OCI-M1 (cell line): ENCODE measurements at places on chromosomes 1 and 21.

DNA sequence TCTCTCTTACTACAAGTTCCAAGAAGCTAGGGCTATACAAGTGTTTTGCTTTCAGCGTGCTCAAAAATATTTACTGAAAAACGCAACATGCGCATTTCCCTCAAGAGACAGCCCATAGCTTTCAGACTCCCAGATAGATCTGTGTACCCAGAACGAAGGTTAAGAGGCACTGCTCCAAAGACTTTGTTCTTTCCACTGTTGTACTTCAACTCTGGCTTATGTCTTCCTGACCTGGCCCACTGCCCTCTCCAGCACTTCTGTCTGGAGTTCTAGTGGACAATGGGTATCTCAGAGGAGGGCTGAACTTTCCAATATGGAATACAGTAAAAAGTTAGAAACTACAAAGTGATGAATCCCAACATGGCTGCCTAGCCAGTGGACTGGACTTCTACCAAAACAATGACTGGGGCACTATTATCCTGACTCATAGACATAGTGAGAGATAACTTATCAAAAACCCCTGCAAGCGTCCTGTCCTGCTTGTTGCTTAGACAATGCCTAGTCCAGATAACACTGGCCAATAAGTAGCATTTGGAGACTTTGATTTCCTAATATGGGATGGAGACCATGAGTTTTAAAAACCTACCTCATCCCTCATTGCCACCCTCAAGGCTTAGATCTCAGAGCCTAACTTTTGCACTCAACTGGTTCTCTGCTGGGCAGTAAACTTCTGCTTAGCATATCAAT, 8.8 kb upstream of the ADAR start:
- peak; percentile 85 for DNase-seq

DNA sequence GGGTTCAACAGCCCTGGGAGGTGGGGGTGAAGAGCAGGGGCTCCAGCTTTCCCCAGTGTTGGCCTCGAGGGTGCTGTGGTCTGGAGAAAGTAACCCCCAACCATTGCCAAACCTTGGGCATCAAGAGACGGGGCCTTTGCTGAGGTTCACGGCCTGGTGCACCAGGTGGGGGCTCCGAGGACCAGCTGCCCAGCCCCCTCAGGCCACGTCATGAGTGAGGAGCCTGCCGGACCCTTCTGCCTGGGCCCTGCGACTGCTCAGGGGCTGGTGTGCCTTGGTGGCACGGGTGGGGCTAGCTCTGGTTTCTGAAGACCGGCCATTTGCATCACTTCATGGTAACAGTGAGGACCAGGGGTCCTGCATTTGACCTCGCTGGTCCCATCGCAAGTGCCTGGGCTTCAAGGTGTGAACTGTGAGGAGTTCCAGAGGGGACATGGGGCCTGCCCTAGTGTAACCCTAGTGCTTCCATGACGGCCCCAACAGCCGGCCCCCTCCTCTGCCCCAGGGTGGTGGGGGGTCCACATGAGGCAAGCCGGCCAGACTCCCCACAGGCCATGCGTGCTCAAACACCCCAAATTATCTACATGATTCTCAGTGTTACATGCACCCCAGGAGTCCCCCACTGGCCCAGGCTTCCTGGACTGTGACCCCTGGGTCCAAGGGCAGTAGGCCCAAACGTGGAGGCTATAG, 13.5 kb downstream of the MORN1 start:
- no peak for DNase-seq

GRCh38 chr1:16631248-16632043, 18.1 kb upstream of the NBPF1 start:
- DNase-seq, result no peak

DNA sequence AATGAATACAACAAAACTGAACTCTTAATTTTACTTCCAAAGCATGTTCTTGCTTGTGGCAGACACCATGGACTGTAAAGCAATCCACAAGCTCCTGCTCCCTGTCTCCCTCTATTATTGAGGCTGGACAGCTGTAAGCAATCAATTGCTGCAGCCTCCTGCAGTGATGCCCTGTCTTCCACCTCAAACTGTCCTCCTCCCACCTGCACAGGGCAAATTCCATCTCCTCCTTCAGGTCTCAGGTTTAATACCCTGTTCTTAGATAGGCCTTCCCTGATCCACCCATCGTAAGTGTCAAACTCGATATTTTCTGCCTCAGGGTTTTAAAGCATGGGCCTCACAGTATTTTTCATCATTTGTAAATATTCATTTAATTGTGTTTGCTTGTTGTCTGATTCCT, 81.8 kb downstream of the LYST start:
- no peak for DNase-seq

DNA sequence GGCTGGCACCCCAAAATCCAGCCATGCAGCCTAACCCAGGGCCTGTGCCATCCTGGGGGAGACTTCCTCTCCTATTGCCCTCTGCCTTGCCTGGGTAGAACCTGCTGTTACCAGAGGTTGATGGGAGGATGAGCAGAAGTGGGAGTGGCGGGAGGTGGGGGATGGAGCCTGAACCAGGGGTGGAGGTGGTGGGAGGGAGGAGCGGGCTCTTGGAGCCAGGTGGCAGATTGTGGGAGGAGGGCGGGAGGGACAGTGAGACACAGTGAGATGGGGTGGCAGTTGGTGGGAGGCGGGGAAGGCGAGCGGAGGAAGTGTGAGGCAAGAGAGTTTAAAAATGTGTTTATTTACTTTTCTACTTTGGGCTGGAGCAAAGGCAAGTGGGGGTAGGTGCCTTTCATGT, 87.3 kb downstream of the KCNJ6 start:
- no peak for DNase-seq

GRCh38 chr21:32181457-32181856, 97.4 kb downstream of the MIS18A start:
- DNase-seq, result peak; percentile 26

DNA sequence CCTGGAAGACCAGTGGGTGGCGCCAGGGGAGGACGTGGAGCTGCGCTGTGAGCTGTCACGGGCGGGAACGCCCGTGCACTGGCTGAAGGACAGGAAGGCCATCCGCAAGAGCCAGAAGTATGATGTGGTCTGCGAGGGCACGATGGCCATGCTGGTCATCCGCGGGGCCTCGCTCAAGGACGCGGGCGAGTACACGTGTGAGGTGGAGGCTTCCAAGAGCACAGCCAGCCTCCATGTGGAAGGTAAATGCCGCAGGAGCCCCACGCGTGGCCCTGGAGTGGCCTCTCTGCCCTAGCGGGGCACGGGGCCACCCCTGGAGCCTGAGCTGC, 75.2 kb downstream of the OBSCN start:
- no peak for DNase-seq

- no peak for DNase-seq
Measured at GRCh38 chr1:168427051-168427450, 116.7 kb downstream of the XCL2 start.

- DNase-seq, result no peak
Measured at GRCh38 chr1:157844089-157844830, 2.7 kb upstream of the CD5L start.

DNA sequence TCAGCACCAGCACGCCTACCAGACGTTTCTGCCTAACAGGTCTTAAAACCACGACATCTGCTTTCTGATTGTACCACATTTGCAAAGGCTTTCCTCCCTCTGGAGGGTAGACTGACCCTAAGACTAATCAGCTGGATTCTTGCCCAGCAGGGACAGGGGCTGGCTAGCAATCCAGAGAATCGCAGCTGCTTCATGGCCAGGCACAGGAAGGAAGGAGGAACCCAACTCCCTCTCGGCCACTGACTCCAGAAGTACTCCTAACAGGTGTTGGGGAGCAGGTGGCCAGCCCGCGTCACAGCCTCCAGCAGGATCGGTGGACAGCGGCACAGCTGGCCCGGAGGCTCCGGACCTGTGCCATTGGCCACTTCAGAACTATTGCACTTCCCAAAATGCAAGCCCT, 180.8 kb downstream of the NPHP4 start:
- no peak for DNase-seq

DNA sequence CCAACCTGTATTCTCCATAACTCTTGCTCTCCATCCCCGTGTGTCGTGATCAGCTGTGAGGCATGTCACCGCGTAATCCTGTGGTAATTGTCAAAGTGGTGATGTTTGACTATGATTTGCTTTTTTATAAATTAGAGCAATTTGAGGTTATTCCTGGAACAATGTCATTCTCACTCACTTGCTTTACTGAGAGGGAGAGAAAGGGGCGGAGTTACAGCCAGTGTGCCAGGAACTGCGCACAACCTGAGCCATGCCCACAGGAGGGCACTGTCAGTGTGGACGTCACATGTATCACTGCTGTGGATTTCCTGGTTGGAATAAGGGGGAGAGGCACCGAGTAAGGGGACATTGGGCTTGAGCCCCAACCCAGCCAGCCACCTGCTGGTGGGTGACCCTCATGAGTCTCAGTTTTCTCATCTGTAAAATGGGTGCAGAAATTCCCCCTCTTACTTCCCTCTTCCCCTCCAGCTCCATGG, 6.9 kb downstream of the ADGRB2 start:
- DNase-seq, result no peak

DNA sequence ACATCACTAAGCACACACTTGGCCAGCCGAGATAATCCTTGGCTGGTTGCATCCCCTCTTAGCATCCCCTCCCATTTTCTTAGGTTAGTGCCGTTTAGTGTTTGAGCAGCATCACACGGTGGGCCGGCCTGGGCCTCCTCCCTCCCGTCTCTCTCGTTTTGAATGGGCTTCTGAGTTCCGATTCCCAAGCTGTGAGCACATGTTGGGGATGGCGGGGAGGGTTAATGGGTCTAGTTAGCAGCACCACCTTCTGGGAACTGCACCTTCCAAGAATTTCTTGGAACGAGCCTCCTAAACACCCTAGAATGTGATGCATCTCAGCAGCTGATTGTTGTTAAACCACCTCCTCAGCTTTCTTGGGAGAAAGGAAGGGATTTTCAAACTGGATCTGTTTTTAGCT, 73.3 kb downstream of the CNIH3 start:
- DNase-seq, result no peak

DNA sequence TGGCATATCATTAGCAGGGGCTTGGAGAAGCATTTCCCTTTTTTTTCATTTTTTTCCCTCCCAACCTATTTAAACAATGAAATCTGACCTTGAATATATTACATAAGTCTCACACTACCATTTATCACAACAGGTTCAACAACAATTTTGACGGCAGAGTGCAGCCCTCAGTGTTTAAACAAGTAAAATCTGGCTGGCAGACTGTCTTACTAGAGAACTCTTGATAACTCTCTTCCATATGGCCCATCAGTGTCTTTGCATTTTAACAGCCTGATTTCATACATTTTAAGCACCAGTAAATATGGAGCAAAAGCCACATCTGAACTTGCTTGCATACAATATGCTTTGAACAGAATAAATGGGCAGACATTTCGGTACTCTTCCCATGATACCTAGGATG, 213.0 kb downstream of the KCTD3 start:
- DNase-seq, result no peak

DNA sequence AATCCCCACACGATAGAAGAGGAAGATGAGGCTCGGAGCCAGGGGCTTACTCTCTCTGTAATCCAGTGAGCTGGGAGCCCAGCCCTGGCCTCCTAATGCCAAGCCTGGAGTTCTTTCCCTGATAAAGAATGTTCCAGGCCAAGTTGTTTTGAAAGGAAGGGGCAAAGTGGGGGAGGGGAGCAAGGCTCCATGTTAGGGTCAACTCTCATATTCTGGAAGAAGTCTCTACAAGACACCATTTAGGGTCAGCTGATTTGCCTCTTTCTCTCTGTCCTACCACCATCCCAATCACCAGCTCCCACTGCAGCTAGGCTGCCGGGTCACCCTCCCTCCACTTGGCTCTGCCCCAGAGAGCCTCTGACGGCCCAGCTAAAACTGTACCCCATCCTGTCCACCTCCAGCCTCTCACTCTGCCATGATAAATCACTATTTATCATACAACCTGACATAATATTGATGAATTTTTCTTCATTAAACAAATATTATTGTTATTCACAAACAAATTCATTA, 95.0 kb downstream of the GLIS1 start:
- DNase-seq, result no peak

DNA sequence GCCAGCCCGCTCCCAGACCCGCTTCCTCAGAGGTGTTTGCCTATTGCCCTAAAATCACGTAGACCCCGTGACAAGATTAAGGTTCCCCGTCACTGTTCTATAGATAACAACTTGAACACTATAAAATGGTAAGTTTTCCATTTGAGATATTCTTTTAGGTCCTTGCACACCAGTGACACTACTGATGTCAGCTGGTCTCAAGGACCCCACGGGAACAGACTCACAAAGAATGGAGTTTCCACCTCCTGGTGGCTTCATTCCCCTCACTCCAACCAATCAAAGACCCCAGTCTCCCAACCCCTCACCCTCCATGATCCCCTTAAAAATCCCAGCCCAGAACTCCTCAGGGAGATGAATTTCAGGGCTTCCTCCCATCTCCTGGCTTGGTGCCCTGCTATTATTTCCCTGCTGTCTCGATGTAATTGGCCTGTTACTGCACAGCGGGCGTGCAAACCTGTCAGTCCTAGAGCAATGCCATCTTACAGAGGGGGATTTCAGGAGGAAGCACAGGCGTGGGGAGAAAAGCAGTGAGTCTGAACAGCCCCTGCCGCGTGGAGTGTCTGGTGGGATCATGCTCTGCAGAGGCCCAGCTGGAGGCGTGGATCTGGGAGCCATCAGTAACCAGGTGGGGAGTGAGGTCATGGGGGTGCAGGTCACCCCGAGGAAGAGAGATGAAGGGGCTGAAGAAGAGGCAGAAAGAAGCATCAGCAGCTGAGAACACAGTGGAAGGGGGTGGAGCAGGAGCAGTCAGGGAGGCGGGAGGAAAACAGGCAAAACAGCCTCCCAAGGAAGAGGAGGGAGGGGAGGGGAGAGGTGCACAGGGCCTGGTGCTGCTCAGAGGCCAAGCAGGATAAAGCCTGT, 35.1 kb upstream of the LBR start:
- DNase-seq, result no peak

- DNase-seq, result no peak
Measured at GRCh38 chr1:56135069-56135863, 444.1 kb downstream of the PLPP3 start.

DNA sequence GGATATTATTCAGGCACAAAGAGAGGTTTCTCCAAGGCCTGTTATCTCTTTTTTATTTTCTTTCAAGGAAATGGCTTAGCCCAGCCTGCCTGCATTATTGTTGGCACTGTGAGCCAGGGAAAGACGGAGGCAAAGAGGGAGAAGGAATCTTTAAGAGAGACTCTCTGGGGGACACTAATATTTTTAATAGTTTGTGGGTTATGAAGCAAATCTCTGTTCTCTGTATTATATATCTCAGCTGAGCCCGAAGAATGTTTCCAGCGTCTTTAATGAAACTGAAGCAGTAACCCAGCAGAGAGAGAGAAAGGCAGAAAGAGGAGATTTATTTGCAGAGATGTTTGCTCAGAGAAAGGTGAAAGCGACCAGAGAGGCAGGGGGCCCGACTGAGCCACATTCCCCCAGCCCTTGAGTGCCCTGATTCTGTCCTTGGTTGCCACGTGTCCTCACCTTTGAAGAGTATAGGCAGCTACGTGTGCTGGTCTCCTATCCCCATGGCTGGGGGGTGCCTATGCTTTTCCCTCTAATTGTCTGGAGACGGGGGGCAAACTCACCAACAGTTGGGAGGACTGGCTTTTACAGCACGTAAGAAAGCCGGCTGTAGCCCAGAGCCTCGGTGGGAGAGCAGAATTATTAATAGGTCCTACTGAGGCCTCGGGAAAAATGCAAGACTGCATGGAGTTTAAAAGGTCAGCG, 166.4 kb downstream of the TRABD2B start:
- DNase-seq, result no peak

GRCh38 chr1:206691604-206692003, 6.9 kb downstream of the MAPKAPK2 start:
- DNase-seq, result no peak
